ENCODE measurements at places on chromosomes 12 and 14. TPM values are rescaled to one million over a fixed set of nuclear protein-coding genes. Genes with fewer than 3 reads are reported as not detected.

DNA sequence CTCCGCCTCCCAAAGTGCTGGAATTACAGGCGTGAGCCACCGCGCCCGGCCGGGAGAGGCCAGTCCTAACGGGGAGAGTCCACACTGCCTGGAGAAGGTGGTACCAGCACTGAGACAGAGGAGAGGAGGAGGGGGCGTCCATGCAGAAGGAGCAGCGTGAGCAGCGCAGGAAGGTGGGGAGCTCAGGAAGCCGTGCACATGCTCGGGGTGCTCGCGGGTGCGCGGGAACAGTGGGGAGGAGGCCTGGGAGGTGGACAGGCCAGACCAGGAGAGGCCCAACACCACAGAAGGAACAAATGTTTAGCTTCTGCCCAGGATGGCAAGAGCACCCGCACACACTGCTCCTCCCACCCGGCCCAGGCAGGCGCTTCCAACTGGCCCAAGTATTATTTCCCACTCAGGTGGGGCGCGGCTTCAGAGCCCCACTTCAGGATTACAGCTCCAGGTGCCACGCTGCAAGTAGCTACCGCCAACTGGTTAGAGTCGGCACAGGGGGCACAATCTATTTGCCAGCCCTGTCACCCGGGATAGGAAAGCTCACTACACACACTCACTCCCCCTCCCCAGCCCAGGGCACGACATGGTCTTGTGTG, 80.8 kb upstream of the BCL11B start:
- DNase-seq, result no peak

DNA sequence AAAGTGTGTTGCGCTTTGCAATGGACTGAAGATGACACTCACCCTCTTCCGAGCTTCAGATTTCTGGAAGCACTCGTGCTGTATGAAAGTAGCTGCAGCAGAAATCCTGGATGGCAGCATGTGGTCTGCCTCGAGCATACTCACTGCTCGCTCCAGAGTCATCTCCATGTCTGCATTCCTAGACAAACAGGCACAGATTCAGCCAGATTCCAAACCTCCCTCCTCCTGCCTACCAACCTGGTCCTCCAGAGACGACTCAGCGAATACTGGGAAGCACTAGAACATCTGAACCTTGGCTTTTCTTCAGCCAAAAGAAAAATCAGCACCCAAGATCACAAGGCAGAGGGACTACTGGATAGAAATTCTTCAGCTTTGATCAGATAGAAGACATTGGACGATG, 27.7 kb downstream of the PKP2 start:
- no peak for DNase-seq

- DNase-seq, result no peak
Measured at GRCh38 chr12:126708492-126708896, 1558.5 kb upstream of the TMEM132C start.

GRCh38 chr12:48023386-48023785, 19.1 kb upstream of the COL2A1 start:
- no peak for DNase-seq

The LTBP2 gene
- 0.05 TPM for total RNA-seq

The OAS2 gene
- 294 TPM for total RNA-seq

Measured in activated CD4-positive, alpha-beta T cell treated with anti-CD3 and anti-CD28 coated beads, Interleukin-2, amount 10 ng/mL, durations not matched to agents 7 days and 5 days (primary cell).